Suppressor macrophage treated with lipopolysaccharide for 1 hour (primary cell): ENCODE measurements at places on chromosomes 16 and 17.

DNA sequence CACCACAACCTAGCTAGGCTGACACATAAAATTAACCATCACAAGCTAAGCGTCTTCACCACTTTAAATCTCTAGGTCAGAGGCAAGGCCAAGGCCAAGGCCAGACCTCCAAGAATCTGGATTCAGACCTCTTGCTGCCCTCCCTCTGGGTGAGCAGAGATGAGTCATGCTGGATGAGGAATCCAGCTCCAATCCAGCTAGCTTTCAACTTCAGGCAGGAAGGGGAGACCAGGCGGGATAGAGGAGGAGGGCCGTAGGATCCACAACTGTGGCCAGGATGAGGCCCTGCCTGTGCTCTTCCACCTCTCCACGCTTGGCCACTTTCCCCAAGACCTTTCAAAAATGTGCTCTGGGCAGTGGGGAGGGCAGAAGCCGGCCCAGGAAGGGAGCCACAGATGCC, 14.7 kb downstream of the LRRC75A start:
- no peak for DNase-seq

DNA sequence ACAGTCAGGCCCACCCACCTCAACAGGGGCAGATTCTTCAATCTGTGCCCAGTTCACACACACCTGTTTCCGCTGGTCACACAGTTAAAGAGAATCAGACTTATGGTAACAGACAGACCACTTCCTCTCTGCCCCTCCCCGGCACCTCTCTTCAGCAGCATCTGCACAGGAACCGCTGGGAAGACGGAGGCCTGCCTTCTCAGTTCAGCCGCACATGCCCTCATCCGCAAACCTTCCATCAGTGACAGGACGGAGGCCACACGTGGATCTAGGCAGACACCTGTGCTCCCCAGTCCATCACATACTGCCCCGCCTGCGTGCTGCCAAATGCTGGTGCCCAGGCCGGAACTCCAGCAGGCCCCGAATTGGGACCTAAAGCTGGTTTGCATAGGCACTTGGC, 10.3 kb downstream of the PHB1 start:
- DNase-seq: no peak

DNA sequence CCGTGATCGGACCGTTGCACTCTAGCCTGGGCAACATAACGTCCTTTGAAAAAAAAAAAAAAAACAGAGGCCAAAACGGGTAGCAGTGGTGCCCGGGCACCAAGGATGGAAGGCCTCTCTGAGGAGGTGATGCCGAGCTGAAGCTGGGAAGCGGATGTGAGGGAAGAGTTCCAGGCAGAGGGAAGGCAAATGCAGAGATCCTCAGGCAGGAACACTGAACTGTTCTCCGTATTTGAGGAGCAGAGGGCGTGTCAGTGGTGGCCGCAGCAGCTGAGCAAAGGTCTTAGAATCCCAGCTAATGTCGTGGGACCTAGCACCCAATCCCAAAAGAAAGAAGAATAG, 656 bp upstream of the KCTD13 start:
- DNase-seq: no peak

- no peak for DNase-seq
These were observed 7.6 kb upstream of the LCAT start for GRCh38 chr16:67951485-67951884.

- DNase-seq: peak; percentile 70
These were observed 7.1 kb downstream of the BCAR1 start for GRCh38 chr16:75244225-75244809.

- DNase-seq: no peak
These were observed 301.7 kb upstream of the N4BP1 start for GRCh38 chr16:48911700-48912099.

- DNase-seq: no peak
These were observed 269.5 kb upstream of the N4BP1 start for GRCh38 chr16:48879223-48880122.

- peak; percentile 64 for DNase-seq
These were observed 919 bp downstream of the N4BP1 start for GRCh38 chr16:48608871-48609651.

GRCh38 chr16:578870-579405, 9.2 kb downstream of the PIGQ start:
- peak; percentile 89 for DNase-seq

DNA sequence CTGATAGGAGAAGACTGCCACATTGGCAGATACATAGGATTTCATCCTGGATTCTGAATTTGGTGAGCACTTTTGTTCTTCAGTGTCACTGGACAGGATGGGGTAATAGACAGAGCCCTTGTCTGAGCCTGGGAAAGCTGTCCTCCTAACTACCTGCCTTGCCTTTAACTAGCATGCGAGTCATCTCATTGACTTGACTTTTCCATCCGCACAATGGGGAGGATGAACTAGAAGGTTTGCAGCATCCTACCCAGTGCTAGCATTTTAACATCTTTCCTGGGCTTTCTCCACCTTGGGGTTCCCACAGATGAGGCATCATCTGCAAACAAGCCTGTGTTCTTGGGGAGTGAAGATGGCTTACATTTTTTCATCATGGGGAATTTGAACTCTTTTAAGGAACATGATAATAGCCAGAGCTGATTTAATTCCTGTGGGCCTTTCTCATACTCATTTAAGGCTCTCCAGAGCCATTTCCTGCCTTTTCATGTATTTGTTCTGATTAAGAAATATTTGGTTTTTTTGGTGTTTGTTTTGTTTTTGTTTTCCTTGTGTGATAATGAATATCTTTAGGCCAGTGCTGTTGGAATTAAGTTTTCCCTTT, 139.5 kb downstream of the MSI2 start:
- DNase-seq: no peak

- no peak for DNase-seq
These were observed 20.3 kb upstream of the HOXB9 start for GRCh38 chr17:48646183-48647102.

GRCh38 chr16:29729116-29729521, 16.7 kb downstream of the C16orf54 start:
- DNase-seq: peak; percentile 52

DNA sequence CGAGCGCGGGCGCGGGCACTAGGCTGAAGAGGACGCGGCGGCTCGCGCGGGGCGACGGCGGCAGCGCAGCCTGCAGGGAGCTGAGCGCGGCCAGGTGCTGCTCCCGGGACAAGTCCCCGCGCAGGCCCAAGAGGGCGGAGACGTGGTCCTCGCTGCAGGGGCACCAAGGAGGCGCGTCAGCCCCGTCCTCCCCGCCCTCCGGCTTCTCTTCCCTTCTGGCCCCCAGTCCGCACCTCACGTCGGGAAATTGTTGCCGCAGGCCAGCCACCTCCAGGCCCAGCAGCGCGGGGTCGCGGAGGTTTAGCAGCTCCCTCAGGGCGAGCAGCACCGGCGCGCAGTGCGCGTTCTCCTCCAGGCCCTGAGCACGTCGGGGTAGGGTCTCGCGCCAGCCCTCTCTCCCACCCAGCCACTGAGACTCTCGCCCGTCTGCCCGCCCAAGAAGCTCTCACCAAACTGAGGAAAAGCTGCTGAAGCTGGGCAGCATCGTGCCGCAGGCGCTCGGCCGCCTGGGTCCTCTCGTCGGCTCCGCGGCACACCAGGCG, 761 bp upstream of the MATCAP1 start:
- DNase-seq: no peak

DNA sequence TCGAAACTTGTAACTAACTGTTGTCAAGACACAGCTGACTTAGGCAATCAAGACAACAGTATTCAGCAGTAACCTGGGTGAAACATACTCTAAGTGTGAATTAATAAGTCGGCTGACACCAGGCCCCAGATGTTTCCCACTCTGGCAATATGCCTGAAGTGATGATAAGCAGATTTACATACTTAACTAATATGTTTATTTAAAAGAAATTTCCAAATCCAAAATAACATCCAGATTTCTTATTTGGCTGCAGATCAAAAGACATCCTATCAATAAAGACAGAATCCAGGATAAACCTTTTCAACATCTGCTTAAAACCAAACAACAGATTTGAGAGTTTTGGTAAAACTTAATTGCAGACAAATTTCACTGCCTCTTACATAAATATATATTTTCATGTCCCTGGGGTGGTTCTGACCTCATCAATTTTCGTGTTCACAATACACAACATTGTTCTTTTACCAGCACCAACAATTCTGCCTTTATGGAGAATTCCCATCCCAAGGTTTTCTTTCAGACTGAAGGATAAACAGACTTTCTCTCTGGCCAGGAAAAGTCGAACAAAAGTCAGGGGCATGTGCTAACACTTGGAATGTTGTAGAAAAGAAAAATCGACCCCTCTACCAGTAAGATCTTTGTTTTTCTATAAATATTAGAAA, 45.1 kb upstream of the TOX3 start:
- no peak for DNase-seq

- DNase-seq: no peak
These were observed 12.7 kb downstream of the MSI2 start for GRCh38 chr17:57269052-57269451.
